ENCODE measurements at places on chromosomes 12 and 14. TPM values are rescaled to one million over a fixed set of nuclear protein-coding genes. Genes with fewer than 3 reads are reported as not detected.

NOVA1 gene
- total RNA-seq, result not detected

ARHGEF25 gene
- total RNA-seq, result 5.5 TPM

IAPP gene
- not detected for total RNA-seq

MMP17 gene
- 3.6 TPM for total RNA-seq

FKBP4 gene
- 118 TPM for total RNA-seq

PDZRN4 gene
- not detected for total RNA-seq

MYF6 gene
- not detected for total RNA-seq

PDE3A gene
- 0.44 TPM for total RNA-seq

DENND5B gene
- 36.0 TPM for total RNA-seq

ORAI1 gene
- 33.9 TPM for total RNA-seq

OAS1 gene
- total RNA-seq, result 14.2 TPM

TMEM132C gene
- not detected for total RNA-seq
